Stimulated activated CD4-positive, alpha-beta T cell treated with anti-CD3 and anti-CD28 coated beads, Interleukin-1b, Interleukin-23, amount 100 ng/mL, for 1 hour (primary cell): ENCODE measurements at places on chromosomes 2 and 18.

- DNase-seq: no peak
Observed at GRCh38 chr18:60191926-60192325, 180.6 kb downstream of the MC4R start.

DNA sequence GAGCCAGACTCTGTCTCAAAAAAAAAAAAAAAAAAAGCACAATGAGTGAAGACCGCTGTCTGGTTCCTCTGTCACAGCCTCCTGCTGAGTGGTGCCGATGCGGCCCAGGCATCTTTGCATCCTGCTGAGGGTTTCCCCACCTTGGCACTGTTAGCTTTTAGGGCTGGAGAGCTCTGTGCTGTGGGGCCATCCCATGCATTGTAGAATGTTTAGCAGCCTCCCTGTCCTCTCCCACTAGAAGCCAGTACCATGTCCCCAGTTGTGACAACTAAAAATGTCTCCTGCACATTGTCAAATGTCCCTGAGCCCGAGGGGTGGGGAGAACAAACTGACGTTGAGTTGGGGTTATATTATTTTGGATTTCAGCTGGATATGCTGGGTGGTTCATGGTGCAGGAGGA, 7.9 kb upstream of the COLEC11 start:
- no peak for DNase-seq

DNA sequence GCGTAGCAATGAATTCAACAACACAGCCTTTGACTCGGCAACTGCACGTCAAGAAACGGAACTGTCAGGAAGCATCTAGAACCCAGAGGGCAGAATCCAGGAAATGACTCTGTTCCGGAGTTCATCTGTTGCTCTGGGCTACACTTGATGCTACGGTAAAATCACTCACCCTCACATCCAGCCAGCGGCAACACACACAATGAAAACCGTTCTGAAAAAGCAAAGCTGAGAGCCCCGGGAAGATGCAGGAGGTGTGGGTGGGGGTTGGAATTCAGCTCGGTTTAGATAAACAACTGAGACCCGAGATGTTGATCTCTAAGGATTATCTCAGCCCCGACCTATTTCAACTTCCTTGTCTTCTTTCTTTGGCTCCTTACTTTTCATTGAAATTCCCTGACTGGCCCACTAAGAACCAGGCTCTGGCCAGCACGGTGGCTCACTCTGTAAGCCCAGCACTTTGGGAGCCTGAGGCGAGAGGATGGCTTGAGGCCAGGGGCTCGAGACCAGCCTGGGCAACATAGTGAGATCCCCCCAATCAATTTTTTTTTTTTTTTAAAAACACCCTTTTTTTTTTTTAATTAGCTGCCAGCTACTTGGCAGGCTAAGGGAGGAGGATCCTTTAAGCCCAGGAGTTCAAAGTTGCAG, 13.3 kb upstream of the RAB17 start:
- DNase-seq: no peak

DNA sequence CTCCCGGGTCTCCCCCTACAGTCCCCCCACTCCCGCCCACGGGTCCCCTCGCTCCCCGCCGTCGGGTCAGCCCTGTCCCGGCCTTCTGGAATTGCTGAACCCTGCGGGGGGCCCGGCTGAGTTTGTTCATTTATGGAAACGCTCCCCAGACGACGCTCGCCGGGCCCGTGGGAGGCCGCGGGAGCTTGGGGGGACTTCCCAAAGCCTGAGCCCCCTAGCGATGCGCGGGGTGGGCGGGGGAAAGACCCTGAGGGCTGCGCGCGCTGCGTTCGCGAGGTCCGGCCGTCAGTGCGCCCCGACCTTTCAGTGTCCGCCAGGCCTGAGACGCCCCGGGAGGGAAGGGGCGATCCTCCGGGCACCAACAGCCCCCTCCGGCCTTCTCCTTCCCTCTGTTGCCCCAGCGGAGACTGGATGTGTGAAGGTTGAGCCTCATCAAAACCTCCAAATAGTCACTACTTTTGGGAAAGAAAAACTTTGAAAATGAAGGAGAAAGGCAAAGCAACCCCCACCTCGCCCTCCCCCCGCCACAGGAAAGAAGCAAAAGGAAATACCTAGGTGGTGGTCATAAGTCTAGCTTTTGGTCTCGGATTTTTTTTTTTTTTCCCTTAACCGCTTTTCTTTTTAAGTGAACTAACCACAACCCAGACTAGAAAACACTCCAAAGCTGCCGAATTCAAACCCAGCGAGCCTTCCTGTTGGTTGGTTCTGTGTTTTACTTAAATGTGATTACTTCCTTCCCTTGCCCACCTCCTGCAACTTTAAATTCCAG, 509 bp upstream of the CYS1 start:
- DNase-seq: no peak

DNA sequence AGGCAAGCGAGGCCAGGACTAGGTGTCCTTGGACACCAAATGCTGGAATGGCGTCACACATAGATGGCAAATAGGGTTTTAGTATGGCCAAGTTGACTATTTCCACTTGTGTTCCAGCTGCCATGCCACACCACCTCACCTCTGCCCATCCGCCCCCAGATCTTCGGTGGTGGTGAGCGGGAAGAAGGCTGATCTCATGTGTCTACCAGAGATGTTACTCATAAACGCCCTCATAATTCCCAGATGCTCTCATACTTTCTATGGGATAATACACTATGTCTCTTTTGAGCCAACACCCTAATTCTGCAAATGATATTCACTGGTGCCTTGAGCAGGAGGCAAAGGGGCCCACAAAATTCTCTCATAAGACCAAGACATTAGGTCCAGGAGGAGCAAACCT, 281.1 kb upstream of the FN1 start:
- DNase-seq: no peak

DNA sequence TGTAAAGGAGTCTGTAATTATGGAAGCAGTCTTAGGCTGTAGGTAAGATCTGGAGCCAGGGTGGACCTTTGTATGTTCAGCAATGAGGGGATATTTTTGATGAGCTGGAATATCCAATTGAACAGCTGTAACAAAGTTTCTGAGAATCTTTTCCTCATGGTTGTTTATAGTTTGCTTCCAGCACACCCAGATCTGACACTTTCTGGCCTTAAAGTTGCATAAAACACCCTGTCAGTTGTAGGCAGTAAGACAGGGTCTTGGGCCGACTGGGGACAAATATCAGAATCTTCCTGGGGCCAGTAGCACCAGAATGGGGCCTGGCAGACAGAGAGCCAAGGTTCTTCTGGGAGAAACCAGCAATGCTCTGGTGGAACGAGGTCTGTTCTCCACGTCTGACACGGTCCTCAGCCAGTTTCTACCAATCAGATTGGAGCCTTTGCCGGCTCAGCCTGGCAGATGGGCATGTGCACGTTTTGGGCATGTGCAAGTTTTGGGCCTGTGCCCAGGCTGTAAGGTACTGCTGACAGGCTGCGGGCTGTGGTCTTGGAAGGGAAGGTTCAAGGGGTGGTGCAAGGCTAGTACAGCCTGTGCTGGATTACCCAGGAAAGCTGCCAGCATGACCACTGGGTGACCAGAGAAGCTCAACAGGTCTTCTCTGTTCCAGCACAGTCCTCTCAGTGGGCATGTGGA, 89.8 kb downstream of the PRKCE start:
- DNase-seq: no peak

GRCh38 chr2:53896864-53897263, 37.1 kb upstream of the GPR75 start:
- no peak for DNase-seq

- no peak for DNase-seq
Observed at GRCh38 chr18:71844814-71845213, 699.3 kb downstream of the CBLN2 start.

GRCh38 chr2:2742726-2743125, 411.7 kb upstream of the MYT1L start:
- no peak for DNase-seq

DNA sequence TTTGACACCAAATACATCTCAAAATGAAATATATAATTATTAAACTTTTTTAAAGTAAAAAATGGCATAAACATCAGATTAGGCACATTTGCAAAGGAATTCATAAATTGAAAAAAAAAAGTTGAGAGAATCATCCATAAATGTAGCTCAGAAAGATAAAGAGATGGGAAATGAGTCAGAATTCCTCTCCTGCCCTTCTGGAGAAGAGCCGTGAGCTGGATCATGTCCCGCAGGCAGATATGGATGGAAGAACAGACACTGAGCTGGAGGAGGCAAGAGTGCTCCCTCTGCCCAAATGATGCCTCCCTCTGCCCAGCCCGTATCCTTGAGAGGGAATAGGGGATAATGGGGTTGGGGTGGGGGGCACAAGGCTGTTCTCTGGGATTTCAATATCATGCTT, 190.9 kb downstream of the TFCP2L1 start:
- DNase-seq: no peak

- no peak for DNase-seq
Observed at GRCh38 chr2:230042195-230042594, 26.5 kb downstream of the SLC16A14 start.

GRCh38 chr18:11862468-11863137, 11.4 kb downstream of the CHMP1B start:
- DNase-seq: no peak

- no peak for DNase-seq
Observed at GRCh38 chr18:9428301-9428706, 47.0 kb upstream of the RALBP1 start.

DNA sequence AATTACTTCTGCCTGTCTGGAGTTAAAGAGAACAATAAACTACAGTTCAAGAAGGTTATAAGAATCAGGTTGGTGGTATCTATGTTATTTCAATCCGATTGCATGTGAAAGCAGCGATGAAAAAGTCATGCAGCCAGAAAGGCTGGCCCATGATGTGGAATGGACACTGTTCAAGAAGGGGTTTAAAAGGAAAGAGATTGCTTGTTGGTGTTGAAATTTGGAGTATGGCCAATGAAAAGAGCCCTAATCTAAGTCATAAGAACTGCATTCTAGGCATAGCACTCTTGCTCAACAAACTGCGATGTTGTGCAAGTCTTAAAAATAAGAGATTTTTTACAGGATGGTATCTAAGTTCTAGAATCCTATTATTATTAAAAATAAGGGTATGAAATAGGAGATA, 61.3 kb downstream of the EFEMP1 start:
- DNase-seq: no peak

GRCh38 chr2:45974056-45974455, 322.6 kb downstream of the PRKCE start:
- no peak for DNase-seq

DNA sequence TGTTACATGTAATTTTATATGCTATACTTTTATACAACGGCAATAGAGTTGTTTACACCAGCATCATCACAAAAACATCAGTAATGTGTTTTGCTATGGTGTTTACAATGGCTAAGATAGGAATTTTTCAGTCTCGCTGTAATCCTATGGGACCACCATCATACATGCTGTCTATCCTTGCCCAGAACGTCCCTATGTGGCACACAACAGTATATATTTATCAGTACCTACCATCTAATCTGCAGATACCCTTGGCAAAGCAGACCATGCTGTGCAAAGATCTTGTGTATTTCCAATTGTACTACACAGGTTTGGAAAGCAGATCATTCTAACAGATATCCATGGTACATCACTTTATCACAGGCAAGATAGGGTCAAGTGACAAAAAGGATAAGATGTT, 15.3 kb downstream of the RPL31 start:
- DNase-seq: no peak

GRCh38 chr2:231176066-231176465, 22.4 kb upstream of the ARMC9 start:
- DNase-seq: no peak

GRCh38 chr2:225398372-225398771, 1.1 kb upstream of the NYAP2 start:
- no peak for DNase-seq

GRCh38 chr18:72444798-72445155, 99.4 kb downstream of the CBLN2 start:
- DNase-seq: no peak

DNA sequence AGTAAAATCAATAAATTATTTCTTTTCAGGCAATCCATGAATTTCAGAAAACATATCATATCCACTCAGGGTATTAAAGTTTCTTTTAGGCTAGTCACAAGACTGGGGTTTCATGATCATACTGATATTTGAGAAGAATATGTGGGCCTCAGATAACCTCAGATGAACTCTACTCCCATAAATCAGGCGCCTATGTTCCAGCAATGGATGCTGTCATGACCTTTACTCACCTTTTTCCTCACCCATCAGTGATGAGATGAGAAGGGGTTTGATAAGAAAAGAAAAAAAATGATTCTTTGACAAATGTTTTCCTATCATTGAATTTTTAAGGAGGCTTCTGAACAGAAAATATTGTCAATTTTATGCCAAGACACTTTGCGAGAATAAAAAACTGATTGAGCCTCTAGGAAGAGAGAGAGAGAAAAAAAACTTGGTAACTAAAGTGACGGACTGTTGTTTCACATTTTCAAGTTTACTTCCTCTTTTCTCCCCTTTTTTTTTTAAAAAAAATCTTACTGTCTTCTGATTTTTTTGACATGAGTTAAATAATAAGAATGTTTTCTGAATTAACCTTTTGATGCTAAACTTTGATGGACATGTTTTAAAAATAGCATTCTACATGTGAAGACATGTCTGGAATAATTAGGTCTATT, 309.1 kb upstream of the MAP2 start:
- DNase-seq: no peak

GRCh38 chr18:58272779-58273435, 228.9 kb downstream of the NEDD4L start:
- no peak for DNase-seq

DNA sequence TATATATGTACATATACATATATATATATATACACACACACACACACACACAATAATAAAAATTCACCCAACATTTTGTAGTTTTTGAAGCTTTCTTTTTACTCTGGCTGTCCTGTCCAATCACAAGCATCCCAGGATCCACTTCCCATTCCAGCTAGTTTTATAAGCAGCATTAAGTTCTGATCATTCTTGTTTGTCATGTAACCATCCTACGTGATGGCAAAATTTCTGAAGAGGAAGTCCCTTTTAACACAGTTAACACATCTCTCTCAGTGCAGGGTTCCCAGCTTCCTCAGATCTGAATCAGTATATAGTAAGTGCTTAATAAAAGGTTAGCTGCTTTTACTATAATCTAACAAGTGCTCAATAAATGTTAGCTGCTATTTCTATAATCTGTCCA, 26.4 kb downstream of the MYOM1 start:
- no peak for DNase-seq

- DNase-seq: no peak
Observed at GRCh38 chr2:95719473-95720060, 127.8 kb downstream of the TRIM43 start.

GRCh38 chr2:216341121-216341520, 31.2 kb downstream of the MARCHF4 start:
- no peak for DNase-seq

- DNase-seq: no peak
Observed at GRCh38 chr2:7943446-7943845, 738.4 kb upstream of the ID2 start.

DNA sequence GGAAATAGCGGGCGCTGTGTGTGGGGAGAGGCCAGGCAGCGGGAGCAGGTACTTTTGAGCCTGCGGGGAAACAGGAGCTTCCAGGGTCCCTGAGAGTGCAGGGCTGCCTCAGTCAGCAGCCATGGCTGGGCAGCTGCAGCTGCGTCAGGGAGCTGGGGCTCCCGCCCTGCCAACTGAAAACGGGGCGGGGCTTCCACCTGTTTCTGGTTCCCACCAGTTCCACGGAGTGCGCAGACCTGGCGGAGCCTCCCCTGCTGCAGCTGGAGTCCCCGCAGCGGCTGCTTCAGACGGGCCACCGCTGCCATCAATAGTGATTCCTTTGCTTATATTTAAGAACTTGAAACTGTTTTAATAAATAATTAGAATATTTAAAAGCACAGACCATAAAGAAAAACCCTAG, 30.6 kb upstream of the RPRM start:
- no peak for DNase-seq
